ENCODE measurements at places on chromosomes 1 and 21. TPM values are rescaled to one million over a fixed set of nuclear protein-coding genes. Genes with fewer than 3 reads are reported as not detected.

DNA sequence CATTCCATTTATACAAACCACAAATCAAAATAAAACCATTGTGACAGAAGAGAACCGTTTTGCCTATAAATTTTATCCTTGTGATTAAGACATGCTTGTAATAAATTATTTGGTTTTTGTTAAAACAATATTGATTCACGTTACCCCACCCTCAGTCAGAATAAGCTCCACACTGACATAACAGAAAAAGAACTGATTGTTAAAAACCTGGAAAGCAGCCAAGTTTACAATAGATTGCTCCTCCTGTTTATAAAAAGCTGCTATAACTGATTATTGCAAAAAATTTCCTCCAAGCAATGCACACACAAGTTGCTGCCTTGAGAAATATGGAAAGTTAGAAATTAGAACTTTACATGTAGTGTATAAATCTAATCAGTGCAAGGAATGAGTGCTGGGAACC lies 263.5 kb downstream of the SETD4 start:
- DNase-seq, result no peak
- no peak overlapping the region for H3K4me3 ChIP-seq
- no peaks in the 10 kb centered on the region for H3K4me1 ChIP-seq
- no peak overlapping the region for H3K27ac ChIP-seq
- no peaks in the 10 kb centered on the region for H3K27me3 ChIP-seq

DNA sequence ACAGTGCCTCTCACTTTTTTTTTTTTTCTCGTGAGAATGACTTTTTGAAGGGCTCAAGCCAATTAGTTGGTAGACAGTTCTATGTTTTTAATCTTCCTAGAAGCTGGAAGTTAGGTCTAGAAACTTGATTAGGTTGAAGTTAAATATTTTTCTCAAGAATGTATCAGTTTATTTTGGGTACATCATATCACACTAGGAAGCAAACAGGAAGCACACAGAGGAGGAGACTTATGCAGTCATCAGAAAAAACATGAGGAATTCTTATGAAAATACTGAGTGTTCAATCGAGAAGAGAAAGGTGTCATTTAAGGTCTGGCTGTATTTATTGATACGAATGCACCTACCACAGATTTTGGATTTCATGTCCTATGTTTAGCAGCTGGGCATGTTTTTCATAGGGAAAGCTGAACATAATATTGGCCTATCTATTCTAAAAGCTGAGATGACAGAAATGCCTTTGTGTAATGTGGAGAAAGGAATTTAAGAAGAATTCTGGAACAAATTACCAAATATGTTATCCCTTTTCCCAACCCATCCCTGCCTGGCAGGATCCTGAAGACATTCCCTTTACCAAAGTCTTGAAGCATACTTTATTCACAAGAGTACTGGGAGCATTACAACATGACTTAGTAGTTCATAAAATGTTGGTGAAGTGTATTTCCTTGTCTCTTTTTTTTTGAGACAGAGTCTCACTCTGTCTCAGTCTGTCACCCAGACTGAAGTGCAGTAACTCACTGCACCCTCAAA lies 17.5 kb upstream of the ZFP69B start:
- DNase-seq, result no peak
- H3K27me3 ChIP-seq, result no peaks in the 10 kb centered on the region
- H3K27ac ChIP-seq, result no peak overlapping the region
- H3K4me1 ChIP-seq, result no peaks in the 10 kb centered on the region

- peaks cover 13% of the 10 kb centered on the region for H3K36me3 ChIP-seq
- H3K4me1 ChIP-seq, result no peaks in the 10 kb centered on the region
- H3K27me3 ChIP-seq, result no peaks in the 10 kb centered on the region
- no peak for DNase-seq
- no peak overlapping the region for H3K27ac ChIP-seq
These were observed 50.5 kb upstream of the SLFNL1 start for GRCh38 chr1:41072051-41072450.

LCA5L gene
- 0.62 TPM for total RNA-seq

GRCh38 chr1:53971718-53972117 lies 25.6 kb downstream of the LRRC42 start:
- H3K27ac ChIP-seq, result no peak overlapping the region
- H3K4me3 ChIP-seq, result no peak overlapping the region
- DNase-seq, result no peak

DNA sequence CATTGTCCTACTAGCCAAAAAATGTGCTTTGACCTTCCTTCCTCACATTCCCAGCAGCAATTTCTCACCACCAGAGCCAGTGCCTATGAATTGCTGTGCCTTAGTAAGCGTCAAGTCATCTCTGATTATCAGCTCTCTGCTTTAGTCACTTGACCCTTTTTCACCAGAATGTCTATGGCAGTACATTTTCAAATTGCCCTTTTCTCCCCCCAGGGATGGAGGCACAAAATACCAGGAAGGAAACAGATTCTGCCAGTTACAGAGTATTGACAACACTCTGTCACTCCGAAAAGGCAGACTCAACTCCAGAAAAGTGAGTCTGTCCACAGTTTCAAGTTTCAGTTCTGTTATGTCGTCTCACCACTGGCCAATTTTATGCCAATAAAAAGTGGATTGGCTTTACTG lies 167.4 kb downstream of the TNFSF18 start:
- no peak overlapping the region for H3K4me3 ChIP-seq
- H3K36me3 ChIP-seq, result no peaks in the 10 kb centered on the region
- H3K27me3 ChIP-seq, result no peaks in the 10 kb centered on the region
- no peak overlapping the region for H3K27ac ChIP-seq
- DNase-seq, result no peak
- peaks cover 13% of the 10 kb centered on the region for H3K4me1 ChIP-seq
